ENCODE measurements at places on chromosomes 3 and 15.

DNA sequence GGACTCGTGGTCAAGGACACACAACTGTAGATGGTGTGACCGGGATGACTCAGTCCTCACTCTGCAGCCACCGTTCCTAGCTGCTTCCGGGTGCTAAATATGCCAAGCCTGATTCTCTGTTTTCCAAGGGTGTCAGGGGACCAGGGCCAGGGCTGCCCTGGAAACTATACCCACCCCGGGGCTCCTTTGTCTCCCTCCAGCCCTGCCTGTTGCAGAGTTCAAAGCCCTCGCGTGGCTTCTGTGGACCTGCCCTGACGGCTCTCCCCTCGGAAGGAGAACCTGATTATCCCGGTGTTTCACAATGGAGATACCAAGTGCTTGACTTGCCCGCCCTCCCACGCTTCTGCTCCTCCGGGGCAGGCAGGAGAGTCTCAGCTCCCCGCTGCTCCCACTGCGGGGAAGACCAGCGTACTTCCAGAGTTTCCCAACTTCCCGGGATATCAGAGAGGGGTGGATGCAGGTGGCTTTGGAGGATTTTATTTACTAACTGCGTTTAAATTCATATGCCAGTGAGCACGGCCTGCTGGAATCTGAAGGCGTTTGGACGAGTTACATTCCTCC, 125.0 kb downstream of the ASB7 start:
- DNase-seq, result no peak

GRCh38 chr3:174777813-174778212, 81.3 kb upstream of the NAALADL2 start:
- DNase-seq, result no peak

DNA sequence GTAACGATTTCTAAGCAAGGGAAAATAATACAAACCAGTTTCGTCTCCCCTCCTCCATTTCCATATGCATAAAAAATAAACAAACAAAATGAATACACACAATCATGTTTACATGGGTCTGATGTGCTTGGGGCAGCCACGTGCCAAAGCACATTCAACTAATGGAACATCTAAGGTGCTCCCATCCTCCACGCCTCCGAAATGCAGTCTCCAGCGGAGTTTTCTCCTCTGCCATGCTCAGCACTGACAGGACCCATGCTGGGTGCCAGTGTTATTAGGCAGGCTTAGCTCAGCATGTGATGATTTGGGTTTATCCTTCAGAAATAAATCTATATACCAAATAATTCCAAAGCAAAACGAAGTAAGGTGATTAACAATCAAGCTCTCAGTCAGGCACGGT, 337.3 kb upstream of the ATP10A start:
- DNase-seq, result no peak

GRCh38 chr15:92586383-92586942, 69.1 kb downstream of the FAM174B start:
- DNase-seq, result no peak

DNA sequence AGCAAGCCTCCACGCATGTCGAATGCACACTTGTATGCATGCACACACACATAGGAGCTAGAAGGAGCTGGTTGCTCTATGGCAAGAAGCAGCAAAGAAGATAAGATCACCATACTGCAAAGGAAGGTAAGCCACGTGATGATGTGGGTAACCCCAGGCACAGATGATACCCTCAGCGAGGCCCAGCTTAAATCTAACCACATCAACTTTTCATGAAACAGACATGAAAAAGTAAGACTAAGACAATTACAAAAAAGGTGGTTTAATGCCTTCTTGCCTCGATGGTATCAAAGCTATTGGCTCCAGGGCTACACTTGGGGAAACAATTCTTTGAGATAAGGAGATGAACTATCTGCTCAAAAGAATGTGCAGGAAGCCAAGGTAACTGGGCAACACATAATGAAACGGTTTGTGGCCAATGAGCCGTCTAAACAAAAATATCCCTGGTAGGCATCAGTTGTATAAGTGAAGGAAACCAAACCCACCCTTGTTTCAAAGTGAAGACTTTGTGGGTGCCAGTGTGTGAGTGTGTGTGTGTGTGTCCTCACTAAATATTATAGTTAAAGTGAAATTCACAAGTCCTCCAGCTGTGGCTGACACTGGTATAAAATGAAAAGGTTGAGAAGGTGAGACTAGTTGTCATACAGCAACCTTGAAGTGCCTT, 365.7 kb upstream of the ICE2 start:
- DNase-seq, result no peak

GRCh38 chr3:174931473-174932353, 72.6 kb downstream of the NAALADL2 start:
- no peak for DNase-seq

GRCh38 chr3:143267989-143268388, 148.4 kb downstream of the CHST2 start:
- no peak for DNase-seq

- no peak for DNase-seq
These were observed 50.0 kb downstream of the DHX30 start for GRCh38 chr3:47852604-47853602.

Data from H1 (cell line).